ENCODE measurements at places on chromosomes 2 and 18.

GRCh38 chr18:32674491-32674890, 98.3 kb downstream of the KLHL14 start:
- peak; percentile 23 for DNase-seq

- DNase-seq = no peak
Measured at GRCh38 chr18:58249712-58250111, 205.7 kb downstream of the NEDD4L start.

DNA sequence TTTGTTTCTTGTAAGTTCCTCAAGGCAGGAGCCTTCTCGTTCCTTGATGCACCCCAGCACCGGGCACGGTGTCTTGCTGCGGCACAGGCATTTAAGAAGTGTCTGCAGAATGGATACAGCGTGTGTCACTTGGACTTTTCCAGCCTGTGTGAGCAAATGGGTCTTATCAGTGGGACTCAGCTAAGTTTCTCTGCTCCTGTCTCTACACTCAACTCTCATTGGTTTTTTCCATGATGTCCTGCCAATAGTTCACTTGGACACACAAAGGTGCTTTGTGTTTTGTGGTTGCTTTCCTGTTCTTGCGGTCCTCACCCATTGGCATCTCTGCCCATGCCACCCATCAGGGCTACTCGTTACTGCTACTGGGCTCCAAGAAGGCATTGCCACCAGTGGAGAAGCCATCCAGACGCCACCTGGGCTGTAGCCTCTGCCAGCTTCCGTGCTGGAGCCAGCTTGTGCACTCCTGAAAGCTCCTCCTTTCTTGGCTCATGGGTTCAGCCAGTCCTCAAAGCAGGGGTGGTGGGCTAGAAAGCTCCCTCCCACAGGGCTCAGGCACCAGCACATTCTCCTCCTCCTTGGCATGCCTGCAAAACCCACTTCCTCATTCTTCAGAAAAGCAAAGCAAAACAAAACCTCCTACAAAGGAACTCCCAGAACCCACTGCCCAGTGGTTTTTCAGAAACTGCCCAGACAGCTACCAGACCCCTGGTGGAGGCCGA, 41.4 kb downstream of the IL1R2 start:
- peak; percentile 89 for DNase-seq

DNA sequence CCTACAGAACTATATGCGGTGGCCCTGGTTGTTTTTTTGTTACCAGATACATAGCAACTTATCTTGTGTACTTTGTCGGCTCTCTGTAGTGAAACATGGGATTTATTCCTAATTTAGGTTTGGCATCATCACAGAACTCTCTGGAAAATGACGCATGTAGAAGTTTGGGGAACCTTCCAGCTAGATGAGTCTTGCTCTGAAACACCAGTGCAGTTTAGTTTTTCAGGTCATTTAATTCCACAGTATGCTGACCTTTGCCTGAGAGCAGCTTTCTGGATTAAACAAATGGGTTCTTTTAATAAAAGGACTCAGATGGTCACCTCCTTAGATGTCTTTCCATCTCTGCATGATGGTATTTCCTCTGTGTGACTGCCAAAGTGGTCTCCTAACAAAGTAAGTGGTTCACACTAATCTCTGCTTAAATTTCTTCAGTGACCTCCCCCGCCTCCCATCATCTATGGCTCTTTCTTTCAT, 39.9 kb downstream of the MYO3B start:
- DNase-seq = no peak

GRCh38 chr2:122514451-122514996, 759.1 kb downstream of the TSN start:
- peak; percentile 67 for DNase-seq

DNA sequence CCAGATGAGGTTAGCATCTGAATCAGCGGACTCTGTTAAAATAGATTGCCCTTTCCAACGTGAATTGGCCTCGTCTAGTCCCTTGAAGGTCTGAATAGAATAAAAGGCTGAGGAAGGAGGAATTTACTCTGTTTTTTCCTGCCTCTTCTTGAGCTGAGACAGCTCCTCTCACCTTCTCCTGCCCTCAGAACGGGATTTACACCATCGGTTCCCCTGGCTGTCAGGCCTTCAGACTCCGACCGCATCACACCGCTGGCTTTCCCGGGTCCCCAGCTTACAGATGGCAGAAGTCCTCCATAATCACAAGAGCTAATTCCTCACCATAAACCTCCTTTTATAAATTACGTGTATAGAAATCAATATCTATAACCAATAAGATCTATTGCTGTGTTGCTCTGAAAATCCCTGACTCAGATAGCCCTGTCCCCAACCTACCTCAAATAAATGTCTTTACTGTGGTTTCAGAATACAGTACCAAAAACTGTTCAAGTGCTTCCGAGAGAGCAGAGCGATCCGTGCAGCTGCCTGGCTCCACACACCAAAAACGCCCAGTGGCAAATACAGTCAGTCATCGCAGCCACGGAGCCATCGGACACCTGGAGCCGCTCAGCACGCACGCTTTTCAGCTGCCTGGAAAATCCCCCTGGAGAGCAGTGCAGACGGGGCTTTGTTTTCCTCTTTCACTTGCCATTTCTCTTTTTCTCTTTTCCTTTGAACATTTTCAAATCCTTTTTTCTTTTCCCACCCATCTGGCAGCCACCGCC, 196.9 kb downstream of the NRP2 start:
- DNase-seq = no peak

DNA sequence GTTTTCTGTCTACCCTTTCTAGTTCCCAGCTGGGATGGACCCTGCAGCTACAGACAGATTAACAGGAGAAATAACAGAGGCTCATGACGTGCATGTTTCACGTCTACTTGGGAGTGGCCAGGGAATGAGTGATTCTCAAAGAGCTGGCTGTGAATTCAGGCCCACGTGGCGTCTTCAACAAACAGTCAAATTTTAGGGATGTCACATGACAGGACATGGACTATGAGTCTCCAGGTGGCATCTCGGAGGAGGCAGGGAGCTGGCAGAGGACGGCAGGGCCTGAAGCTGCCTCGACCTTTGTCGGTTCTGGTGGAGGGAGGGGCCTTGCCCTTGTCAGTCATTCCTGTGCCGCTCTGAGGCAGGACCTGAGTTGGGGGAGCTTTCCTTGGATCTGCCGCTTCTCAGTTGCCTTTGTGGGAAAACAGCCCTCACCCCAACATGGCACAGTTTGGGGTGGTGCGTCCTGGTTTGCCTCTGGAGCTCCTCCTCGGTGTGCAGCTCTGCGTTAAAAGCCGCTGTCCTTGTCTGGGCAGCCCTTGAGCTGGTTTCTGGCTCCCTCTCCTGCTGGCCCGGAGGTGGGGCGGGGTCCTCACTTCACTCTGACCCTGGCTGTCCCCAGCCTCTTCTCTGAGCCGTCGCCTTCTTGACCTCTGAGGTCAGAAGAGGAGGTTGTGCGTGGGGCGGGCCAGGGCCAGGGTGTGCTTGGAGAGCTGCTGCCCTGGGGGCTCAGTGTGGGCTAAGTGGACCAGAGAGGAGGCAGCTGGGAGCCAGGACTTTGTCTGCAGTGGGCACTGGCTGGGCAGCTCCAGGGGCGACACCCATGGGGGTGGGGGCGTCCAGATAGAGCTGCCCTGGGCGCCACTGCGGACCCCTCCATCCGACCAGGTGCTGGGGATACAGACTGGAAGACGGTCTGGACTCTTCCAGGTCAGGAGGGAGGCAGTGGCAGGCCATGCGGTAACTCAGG, 12.1 kb upstream of the GAL3ST2 start:
- DNase-seq = no peak

DNA sequence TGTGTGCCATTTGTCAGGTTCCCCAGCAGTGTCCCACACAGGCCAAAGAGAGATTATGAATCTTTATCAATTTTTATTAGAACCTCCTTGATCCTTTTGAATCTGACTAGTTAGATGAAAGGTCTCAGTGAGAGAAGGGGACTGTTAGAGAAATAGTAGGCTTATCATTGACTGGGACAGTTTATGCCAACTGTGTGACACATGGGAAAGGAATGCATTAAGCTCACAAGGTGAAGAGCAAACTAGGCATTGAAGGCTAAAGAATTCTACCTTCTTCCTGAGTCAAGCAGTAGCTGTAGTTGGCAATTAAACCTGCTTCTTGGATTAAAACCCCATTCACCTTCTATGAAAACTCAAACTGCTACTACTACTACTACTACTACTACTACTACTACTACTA, 389.6 kb upstream of the CDH19 start:
- no peak for DNase-seq

- no peak for DNase-seq
Measured at GRCh38 chr2:108975613-108976435, 13.2 kb downstream of the EDAR start.

- DNase-seq = peak; percentile 61
Measured at GRCh38 chr2:200373973-200374416, 67.5 kb downstream of the SPATS2L start.

DNA sequence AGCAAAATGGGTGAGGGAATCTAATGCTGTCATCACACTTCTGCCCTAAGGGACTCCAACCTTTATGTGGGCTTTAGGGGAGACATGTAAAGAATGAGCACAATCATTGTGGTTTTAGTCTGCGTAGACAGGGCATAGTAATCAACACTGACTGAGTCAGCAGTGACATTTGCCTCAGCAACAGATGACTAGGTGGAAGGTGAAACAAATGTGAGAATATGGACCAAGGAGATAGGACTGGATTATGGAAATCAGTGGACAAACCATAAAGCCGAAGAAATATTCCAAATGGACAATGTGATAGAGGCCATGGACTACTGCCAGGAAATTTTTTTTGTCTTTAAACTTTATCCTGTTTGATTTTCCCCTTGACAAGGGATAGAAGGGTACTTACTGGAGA, 83.9 kb downstream of the PDK1 start:
- DNase-seq = peak; percentile 66

- no peak for DNase-seq
Measured at GRCh38 chr18:41457765-41458326, 497.2 kb upstream of the PIK3C3 start.

DNA sequence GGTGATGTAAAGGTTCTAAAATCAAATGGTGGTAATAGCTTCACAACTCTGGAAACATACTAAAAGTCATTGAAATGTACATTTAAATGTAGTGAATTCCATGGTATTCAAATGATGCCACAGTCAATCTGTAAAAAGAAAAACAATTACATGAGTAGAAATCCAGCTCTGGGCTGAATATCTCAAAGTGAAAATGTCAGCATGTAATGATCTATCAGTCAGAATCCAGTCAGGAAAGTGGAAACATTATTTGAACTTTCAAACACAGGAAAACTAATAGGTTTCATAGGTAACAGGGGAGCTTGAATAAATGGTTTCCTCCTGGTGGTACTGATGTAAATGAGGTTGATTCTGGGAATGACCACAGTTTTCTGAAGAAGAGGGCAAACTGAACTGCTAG, 186.4 kb downstream of the CDH7 start:
- peak; percentile 64 for DNase-seq

DNA sequence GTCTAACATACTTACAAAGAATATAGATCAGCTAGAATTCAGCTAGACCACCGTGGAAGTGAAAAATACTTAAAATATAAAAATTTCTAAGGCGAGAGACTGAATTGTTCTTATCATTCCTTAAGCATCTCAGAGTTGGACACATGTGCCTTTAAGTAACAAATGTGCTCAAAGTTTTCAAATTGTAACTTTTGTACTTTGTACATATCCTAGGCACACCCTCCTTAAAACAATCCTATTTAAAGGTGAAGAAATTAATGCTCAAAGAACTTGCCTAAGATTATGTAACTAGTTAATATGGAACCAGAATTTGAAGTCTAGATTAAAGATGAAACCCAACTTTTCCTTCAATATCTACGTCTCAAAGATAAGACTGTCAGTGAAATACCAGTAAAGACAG, 74.1 kb downstream of the EML4 start:
- no peak for DNase-seq

- DNase-seq = peak; percentile 84
Measured at GRCh38 chr18:55781481-55781957, 193.5 kb upstream of the TCF4 start.

GRCh38 chr2:130160131-130160530, 15.2 kb upstream of the CCDC74B start:
- no peak for DNase-seq

GRCh38 chr2:190519975-190520767, 14.4 kb downstream of the NEMP2 start:
- no peak for DNase-seq

GRCh38 chr2:98517636-98518035, 73.0 kb downstream of the INPP4A start:
- DNase-seq = no peak

DNA sequence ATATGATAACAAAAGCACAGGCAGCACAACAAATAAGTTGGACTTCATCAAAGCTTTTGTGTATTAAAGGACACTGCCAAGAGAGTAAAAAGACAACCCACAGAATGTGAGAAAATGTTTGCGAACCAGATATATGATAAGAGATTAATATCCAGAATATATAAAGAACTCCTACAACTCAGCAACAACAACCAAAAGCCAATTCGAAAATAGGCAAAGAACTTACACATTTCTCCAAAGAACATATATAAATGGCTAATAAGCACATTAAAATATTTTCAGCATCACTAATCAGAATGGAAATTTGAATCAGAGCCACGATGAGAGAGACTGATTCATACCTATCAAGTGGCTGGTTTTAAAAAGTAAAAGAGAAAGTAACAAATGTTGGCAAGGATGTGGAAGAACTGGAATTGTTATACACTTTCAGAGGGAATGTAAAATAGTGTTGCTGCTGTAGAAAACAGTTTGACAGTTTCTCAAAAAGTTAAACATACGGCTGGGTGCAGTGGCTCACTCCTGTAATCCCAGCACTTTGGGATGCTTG, 25.2 kb downstream of the EPB41L5 start:
- no peak for DNase-seq

DNA sequence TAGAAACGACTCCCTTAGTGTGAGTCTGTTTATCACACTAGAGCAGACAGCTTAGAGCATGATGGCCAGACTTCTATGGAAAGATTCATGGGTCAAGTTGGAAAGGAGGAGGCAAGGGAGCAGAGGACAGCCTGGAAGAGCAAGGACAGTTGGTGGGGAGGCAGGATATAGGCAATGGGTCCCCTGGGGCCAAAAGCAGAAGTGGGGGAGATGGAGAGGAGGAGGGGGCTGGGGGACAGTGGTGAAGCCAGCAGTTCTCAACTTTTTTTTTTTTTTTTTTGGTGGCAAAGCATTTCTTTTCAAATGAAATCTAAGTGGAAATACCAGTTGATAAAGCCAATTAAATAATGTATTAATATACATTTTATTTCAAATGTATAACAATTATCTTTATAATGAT, 197.9 kb downstream of the HRH4 start:
- DNase-seq = no peak

- DNase-seq = peak; percentile 26
Measured at GRCh38 chr2:237154082-237154638, 68.5 kb downstream of the COPS8 start.

GRCh38 chr2:134142341-134142738, 111.5 kb upstream of the MGAT5 start:
- DNase-seq = no peak

DNA sequence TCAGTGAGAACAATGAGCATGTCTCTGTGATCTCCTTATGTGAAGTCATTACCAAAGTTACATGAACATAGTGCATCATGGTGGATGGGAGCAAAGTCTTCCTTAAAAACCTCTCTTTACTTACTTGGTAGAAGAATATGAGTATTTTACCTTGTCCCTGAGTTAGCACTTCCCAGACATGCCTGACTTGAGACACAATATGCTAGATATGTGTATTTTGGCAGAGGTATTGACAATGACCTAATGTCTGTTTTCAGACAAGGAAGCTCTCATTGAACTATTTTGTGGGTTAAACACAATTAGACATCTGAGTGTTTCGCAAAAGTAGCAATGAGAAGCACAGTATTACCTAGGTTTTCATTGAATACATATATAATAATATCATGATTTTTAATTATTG, 99.1 kb upstream of the MC4R start:
- no peak for DNase-seq

GRCh38 chr2:42725657-42726056, 38.3 kb downstream of the OXER1 start:
- DNase-seq = no peak

Data from OCI-M1 (cell line).